ENCODE measurements at places on chromosomes 7 and 10. TPM values are rescaled to one million over a fixed set of nuclear protein-coding genes. Genes with fewer than 3 reads are reported as not detected.

Gene EEPD1
- total RNA-seq = 10.2 TPM

Gene CCL26
- total RNA-seq = 0.78 TPM

Gene FXYD4
- not detected for total RNA-seq

Gene LIPJ
- total RNA-seq = 0.14 TPM

Gene GIMAP4
- 16.2 TPM for total RNA-seq

DNA sequence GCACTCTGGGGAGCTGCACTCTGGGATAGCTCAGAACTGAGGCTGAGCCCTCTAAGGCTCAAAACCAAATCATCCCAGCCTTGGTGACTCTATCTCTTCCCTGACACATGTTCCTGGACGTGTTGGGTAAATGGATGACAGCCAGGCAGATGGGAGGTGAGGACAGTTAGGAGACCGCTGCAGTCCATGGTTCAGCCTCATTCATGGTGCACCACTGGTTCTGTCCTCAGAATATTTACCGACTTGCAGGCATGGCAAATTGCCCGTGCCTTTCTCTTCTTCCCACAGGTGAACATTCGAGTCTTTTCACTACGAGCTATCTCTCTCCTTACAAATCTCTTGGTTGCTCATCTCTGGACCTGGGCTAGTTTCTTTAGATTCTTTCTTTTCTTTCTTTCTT lies 80.3 kb upstream of the EFCAB10 start:
- no peak for DNase-seq

GRCh38 chr10:26859241-26860101 lies 1.3 kb downstream of the ABI1 start:
- DNase-seq = no peak

- DNase-seq = no peak
These were observed 145.1 kb upstream of the MEOX2 start for GRCh38 chr7:15831606-15832005.

DNA sequence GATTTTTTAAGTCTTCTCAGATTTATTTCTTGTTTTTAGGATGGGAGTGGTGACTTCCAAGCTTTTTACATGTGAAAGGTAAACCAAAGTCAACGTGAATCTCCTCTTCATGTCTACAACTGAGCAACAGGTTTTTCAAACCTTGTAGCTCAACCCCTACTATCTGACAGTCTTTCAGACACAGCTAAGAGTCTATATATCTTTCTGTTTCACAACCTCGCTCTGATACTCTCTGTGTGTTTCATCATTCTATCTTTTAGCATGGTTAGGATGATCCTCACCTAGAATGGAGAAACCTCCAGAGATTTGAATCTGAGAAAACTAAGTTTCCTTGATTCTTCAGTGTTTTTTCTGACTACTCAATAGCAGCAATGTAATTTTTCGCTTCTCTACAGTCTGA lies 96.1 kb downstream of the EPDR1 start:
- DNase-seq = no peak

DNA sequence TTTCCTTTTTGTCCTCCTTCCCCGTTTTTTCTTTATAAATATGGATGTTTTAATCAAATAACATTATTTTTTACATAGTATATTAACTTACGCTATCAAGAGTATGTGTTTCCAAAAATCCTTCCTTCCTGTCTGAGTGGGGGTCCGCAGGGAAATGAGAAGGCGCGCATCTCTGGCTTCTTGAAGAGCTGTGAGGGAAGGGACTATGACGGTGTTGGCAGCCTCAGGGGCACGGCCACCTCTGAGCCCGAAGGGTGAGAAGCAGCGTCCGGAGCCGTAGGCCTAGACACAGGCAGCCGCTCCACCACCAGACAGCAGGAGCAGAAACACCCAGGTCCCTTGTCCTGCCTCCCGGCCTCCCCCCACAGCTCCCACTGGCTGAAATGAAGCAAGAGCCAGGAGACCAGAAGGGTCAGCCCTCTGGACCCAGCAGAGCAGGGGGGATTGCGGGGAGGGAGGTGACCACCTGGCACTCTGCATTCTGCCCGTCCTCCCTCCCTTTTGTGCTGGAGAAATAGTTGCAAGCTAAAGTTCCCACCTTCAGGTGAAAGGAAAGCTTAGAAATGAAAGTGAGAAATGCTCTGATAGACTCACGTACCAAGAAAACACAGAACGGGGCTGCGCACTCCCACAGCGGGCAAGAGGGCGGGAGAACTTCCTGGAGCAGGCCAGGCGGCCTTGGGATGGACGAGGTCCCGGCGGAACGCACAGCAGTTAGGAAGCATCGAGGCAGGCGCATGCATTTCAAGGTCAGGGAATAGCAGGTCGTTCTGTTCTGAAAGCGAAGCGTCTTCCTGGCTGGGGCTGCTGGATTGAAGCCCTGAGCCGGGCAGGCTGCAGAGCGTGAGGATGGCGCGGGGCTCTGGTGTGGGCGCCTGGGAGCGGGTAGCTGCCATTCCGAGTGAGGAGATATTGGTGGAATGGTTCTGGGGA lies 105.5 kb downstream of the GALNT11 start:
- DNase-seq = no peak

- DNase-seq = no peak
These were observed 153.6 kb downstream of the CELF2 start for GRCh38 chr10:11170993-11171851.

DNA sequence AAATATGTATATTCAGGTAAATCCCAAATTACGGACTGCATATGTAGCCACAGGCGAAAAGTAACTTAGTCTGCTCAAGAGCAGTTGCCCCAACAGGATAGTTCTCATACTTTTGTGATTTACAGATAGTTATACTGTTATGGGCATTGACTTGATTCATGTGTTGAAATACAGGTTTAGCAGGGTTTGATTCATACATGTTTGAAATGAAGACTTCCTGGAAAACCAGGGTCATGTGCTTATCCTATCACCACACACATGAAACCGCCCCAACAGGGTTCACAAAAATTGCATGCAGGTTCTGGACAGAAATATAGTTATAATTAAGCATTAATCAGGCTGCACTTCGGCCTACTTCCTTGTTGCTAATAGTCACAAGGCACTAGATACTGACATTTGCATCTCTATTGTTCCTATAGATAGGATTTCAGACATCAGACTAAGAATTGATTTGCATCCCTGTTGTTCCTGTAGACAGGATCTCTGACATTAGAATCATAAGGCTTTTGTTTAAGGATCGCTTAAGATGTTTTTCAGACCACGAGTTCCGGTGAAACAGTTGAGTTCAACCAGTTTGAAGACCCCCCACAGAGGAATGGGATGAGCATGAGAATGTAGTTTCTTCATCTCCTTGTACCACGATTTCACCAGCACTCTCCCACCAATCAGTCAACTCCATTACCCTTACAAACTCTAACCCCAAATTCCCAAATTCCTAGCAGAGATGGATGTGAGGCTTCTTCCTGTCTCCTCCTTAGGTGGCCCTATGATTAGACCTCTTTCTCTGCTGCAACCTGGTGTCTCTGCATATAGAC lies 2.0 kb upstream of the ZNF398 start:
- no peak for DNase-seq

- no peak for DNase-seq
These were observed 65.3 kb downstream of the VCL start for GRCh38 chr10:74063256-74063655.

- no peak for DNase-seq
These were observed 34.8 kb downstream of the ITGB8 start for GRCh38 chr7:20365486-20365885.

DNA sequence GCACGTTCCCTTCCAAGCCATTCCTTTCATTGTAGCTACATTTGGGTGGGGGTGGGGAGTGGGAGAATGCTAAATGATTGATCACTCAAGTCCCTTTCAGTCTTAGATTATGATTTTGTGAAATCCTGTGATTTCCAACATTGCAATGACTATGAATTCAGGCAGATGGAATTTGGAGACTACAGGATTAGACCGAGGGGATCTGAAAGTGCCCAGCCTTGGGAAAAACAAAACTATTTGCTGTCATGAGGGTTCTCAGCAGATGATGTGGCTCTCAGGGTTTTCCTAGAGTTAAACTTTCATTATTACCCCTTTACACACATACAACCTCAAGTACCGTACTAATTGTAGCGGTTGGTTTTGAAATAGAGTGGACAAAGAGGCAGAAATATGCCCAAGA lies 4.7 kb downstream of the MACROH2A2 start:
- no peak for DNase-seq

GRCh38 chr10:102729029-102730026 lies 14.4 kb upstream of the WBP1L start:
- peak; percentile 90 for DNase-seq

DNA sequence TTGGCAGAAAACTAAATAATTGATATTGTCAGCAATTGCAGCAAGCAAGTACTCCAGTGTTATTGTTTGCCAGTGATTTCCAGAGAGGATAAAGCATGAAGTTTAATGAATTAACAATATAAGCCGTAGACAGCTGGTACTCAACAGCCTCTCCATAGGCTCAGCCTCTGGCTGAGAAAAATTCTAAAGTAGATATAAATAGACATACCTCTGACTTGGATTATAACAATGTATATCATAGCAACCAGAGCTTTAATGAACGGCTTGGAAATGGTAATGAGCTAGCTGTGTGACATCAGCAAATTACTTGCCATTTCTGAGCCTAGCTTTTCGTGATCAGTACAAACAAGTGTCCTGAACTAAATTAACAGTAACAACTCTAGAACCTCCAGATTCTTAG lies 1055.4 kb upstream of the AUTS2 start:
- DNase-seq = no peak

DNA sequence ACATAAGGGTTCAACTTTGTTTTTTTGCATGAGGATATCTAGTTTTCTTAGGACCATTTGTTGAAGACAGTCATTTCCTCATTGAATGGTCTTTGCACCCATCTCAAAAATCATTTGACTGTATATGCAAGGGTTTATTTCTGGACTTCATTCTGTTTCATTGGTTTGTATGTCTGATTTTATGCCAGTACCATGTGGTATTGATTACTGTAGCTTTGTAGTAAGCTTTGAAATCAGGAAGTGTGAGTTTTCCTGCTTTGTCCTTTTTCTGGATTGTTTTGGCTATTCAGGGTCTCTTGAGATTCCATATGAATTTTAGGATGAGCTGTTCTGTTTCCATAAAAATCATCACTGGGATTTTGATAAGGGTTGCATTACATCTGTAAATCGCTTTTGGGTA lies 63.9 kb downstream of the SND1 start:
- no peak for DNase-seq
